HuH-7 (cell line): ENCODE measurements at places on chromosomes 16 and 17.

DNA sequence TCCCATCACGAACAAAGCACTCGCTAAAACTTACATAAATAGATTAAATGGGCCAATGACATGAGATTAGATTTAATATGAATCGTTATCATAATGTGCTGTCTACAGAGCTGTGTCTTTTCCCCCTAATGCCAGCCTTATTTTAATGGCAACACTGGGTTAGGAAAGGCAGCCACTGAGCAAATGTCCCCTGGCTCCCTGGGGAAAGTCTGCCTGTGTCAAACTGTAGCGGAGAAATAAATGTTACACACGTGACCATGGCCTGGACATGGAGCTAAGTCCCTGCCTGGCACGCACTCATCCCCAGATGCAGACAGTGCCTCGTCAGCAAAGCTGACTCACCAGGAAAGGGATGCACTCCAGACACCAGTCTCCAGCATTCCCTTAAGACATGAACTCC, 61.3 kb upstream of the SDK2 start:
- no peak for DNase-seq

DNA sequence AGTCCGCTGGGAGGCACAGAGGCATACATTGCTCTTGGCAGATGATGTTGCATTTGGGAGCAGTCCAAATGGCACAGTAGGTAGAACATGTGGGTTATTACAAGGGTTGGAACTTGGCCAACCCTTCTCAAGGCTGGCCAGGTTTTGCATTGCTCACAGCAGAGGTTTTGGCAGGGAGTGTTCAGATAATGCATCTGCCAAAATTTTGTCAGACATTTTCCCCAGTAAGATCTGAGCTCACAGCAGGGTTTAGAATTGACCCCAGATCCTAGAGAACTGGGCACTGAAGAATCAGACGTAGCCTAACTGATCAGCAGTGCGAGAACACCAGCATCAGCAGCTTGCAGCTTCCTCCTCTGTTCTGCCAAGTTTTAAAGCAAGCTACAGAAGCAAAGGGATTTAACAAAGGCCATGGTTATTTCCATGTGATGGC, 468.8 kb upstream of the KIF2B start:
- DNase-seq: no peak

- no peak for DNase-seq
Observed at GRCh38 chr16:18933501-18933900, 7.3 kb upstream of the SMG1 start.

DNA sequence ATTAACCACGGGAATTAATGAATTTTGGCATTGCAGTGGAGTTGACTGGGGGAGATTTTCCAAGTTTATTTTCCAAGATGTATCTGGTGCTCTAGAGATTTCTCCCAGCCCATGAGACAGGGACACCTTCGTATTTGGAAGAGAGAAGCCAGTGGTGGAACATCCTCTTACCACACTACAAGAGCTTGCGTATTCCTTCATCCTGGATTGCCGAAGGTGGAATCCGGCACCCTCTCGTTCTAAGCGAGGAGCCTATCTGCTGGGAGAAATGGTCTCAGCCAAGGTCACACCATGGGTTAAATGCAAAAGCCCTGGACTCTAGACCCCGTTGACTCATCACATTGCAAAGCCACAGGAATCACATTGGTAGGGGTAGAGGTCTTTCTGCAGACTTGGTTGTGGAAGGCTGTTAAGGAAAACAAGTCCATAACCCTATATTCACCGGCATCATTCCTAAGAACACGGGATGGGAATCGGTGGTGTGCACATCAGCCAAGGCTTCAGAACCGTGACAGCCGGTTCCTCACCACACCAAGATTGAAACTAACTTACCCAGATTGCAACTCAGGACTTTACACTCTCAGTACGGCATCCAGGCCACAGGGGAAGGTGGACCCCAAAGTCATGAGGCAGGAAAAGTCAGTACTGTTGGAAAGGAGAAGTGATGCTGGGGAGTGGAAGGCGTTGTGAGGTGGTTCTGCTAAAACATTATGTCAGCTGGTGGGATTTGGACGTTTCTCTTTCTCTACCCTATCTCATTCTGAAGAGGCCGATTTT, 259.8 kb downstream of the CPPED1 start:
- no peak for DNase-seq

DNA sequence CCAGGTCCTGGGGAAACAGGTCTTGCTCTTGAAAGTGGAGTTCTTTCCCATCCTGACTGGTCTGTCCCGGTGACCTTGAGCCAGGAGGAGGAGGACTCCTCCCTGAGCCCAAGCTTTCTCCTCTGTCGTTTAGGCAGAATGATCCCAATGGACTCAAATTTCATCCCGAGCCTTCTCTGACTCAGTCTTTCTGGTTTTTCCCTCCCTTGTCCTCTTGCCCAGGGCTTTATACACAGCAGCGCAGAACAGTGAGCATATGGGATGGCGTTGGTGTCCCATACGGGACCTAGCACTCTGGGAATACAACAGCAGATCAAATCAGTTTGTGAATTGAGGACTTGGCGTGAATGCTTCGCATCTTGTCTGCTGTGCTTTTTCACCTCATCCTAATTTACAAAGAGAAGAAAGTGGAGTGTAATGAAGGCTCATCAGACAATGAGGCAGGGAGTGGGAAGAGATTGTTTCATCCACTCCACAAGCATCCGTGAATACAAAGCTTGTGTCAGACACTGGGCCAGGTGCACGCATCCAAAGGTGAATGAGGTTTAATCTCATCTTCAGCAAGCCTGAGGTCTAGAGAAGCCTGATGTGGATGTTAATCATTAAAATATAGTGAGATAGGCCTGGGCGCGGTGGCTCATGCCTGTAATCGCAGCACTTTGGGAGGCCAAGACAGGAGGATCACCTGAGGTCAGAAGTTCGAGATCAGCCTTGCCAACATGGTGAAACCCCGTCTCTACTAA, 1.1 kb upstream of the XYLT1 start:
- no peak for DNase-seq

- peak; percentile 44 for DNase-seq
Observed at GRCh38 chr16:26765087-26765486, 301.6 kb upstream of the C16orf82 start.

- no peak for DNase-seq
Observed at GRCh38 chr16:31331807-31332301, 23.1 kb upstream of the ITGAX start.

- DNase-seq: no peak
Observed at GRCh38 chr16:23148166-23148512, 1.1 kb downstream of the USP31 start.

DNA sequence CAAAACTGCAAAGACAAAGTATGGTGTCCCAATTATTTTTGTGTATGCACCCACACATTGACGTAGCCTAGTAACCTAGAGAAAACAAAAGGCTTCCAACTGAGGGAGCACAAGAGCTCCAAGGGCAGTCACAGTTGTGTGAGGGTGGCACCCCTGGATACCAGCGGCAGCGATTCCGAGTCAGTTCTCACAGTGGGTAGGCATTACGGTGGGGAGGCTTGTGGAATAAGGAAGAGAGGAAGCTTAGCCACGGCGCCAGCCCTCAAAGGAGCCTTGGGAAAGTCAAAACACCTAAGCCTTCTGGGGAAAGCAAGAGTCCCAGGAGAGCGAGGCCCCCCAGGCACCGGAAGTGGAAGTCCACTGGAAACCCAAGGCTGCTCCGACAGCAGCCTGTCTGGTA, 31.0 kb upstream of the ADCY9 start:
- no peak for DNase-seq

- no peak for DNase-seq
Observed at GRCh38 chr17:43482103-43483012, 1.4 kb upstream of the DHX8 start.

DNA sequence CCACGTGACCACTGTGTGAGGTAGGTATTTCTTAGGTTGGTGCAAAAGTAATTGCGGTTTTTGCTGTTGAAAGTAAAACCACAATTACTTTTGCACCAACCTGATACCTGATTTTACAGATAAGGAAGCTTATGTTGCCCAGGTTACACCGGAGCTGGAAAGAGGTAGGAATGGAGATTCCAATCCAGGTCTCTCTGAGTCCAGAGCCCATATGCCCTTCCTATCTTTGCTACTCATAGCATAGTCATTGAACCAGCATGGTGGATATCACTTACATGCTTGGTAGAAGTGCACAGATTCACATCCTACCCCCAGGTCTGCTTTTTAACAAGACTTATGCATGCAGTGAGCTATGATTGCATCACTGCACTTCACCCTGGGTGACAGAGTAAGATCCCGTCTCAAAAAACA, 61.8 kb downstream of the ARSG start:
- DNase-seq: no peak

GRCh38 chr17:10099051-10099571, 99.3 kb downstream of the GAS7 start:
- no peak for DNase-seq

GRCh38 chr17:6162216-6162615, 92.0 kb downstream of the WSCD1 start:
- DNase-seq: no peak

- DNase-seq: no peak
Observed at GRCh38 chr16:31507617-31507928, 618 bp downstream of the RUSF1 start.

DNA sequence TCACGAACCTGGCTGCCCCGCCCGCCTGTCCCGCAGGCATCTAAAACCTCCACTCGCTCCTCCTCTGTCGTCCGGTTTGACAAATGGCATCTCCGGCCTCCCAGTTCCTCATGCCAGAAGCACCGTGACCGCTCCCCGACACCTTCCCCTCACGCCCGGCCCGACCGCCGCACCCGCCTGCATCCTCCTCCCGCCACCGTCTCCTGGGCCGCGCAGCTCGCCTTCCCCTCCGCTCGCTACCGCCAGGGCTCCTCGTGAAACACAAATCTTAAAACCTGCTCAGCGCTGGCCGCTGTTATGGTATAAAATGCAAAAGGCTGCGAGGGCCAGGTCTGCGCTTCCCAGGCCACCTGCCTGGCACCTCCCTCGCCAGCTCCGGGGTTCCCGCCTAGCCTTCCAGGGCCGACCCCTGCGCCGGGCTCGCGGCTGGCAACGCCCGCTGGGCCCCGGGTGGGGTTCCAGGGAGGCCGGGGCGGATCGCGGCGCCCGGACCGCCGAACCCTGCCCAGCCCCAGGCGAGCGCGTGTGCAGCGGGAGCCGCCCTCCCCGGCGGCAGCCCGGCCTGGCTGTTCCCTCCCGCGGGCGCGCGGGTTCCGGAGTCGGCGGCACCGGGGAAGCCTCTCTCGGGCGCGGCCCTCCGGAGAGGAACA, 488 bp downstream of the SPSB3 start:
- no peak for DNase-seq

DNA sequence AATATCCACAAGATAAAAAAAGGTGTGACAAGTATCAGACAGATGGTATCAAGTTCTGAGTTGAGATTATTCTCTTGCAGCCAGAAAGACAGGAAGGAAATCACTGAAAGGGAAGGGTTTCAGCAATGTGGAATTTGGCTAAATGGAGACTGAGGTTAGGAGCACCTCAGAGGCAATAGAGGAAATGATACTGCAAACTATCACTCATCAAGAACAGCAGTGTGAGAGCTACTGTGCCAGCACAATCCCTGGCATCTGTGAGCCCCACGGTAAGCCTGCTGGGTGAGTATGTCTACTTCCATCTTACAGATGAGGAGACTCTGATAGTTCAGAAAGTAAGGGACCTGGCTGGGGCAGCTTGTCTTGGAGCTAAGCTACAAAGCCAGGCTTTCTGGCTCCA, 162.0 kb downstream of the SALL1 start:
- no peak for DNase-seq

DNA sequence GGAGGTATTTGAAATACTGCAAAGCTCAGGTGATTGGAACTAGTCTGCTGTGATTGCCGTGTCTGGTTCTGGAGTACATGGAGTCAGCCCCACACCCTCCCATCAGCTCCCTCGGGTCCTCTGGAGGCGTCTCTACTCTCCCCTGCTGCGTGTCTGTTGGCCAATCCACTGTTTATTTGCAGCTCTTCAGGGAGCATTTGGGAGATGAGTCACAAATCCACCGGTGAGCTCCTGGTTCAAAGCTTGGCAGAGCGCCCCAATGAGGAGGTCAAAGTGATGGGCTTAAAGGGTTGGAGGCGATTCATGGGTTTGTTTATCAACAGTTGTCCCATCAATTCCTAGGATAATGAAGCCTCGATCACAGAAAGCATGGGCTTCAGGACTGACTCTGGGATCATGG, 14.6 kb downstream of the CALB2 start:
- DNase-seq: no peak

GRCh38 chr16:57947261-57947660, 23.7 kb downstream of the CNGB1 start:
- DNase-seq: no peak

- no peak for DNase-seq
Observed at GRCh38 chr16:75287708-75288107, 36.3 kb upstream of the BCAR1 start.

GRCh38 chr17:64580384-64581315, 73.9 kb downstream of the CEP95 start:
- no peak for DNase-seq

GRCh38 chr16:29256501-29256981, 150.0 kb downstream of the NPIPB11 start:
- no peak for DNase-seq

- peak; percentile 55 for DNase-seq
Observed at GRCh38 chr16:68396481-68396880, 51.8 kb downstream of the SMPD3 start.

- no peak for DNase-seq
Observed at GRCh38 chr17:31663576-31663975, 195.5 kb downstream of the COPRS start.

DNA sequence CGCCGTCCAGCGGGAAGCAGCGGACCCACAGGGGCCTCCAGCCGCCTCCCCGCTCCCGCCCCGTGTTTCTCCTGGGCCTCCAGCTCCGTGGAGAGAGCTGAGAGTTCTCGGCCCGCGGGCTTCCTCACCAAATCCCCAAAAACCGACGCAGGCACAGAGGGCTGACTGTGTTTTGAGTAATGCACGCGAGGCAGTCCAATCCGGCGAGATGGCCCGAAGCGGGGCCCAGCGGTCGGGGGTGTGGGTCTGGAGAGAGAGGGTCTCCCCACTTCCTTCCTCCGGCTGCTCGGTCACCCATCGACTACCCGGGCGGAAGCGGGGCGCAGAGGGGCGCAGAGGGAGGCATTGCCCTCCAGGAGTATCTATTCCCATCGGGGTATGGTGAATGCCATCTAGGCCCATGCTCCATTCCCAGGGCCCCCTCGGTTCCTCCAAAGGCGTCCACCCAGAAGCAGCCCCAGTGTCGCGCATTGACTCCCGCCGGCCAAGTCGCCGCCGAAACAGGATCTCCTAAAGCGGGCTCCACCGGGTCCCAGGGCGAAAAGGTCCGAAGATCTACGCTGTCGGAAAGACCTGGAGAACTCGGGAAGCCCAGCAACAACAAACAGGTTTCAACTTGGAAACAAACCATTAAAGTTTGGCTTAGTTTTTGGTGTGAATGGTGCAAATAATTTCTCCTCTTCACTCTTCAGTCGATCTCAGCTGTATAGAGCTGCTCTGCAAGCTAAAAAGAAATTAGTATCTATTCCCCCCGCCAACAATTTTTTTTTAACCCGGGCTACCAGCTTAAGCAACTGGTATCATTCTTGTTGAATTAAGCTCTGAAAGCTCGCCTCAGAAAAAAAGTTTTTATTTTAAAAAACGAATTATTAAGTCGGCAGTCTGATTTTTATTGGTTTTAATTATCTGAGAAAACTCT, 19.2 kb upstream of the HOXB13 start:
- DNase-seq: no peak

GRCh38 chr17:5582209-5583185, 1.8 kb downstream of the NLRP1 start:
- DNase-seq: no peak
